ENCODE measurements at places on chromosomes 13 and 19.

GRCh38 chr13:33547035-33547434 is 261.5 kb upstream of the STARD13 start:
- DNase-seq, result peak; percentile 14

DNA sequence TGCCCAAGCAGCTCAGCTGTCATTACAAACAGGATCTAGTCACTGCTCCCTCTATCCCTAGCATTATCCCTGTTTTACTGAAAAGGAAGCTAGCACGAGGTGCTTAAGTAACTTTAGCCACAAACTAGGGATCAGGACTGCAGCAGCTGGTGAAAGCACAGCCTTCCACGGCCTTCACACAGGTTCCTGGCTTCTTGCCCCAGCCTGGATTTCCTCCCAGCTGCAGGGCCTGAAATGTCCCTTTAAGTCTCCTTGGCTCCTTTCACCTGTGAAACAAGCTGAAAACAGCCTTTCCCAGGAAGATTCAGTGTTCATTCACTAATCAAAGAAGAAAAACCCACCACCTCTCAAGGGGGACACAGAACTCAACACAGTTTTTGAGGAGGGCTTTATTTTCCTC is 754.5 kb downstream of the DIAPH3 start:
- no peak for DNase-seq

GRCh38 chr19:4580021-4580901 is 20.8 kb upstream of the SEMA6B start:
- DNase-seq, result no peak

GRCh38 chr13:18949489-18949761 is 232.2 kb downstream of the TUBA3C start:
- DNase-seq, result no peak

GRCh38 chr13:110371550-110372465 is 64.7 kb downstream of the COL4A2 start:
- DNase-seq, result no peak

- no peak for DNase-seq
Measured at GRCh38 chr13:39672378-39673132, 17.1 kb downstream of the COG6 start.
